ENCODE measurements at places on chromosomes 6 and 20.

GRCh38 chr20:37976887-37977286, 56.4 kb downstream of the TTI1 start:
- no peak for DNase-seq

DNA sequence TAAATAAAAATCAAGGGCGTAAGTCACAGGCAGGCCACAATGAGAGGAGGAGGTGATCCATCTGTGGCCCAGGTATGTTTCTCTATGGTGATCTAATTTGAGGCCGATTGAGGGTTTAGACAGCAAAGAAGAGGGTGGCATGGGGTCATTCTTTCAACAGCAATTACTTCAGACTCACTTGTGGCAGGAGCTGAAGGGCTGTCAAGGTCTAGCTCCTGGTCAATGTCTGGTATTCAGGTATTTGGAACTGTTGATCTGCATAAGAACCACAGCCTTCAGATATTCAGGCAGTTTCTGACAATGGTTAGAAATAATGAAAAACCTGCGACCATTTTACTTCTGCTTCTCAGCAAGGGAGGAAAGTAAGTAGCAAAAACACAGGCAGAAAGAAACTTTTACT, 259.6 kb downstream of the FOXC1 start:
- DNase-seq, result no peak

DNA sequence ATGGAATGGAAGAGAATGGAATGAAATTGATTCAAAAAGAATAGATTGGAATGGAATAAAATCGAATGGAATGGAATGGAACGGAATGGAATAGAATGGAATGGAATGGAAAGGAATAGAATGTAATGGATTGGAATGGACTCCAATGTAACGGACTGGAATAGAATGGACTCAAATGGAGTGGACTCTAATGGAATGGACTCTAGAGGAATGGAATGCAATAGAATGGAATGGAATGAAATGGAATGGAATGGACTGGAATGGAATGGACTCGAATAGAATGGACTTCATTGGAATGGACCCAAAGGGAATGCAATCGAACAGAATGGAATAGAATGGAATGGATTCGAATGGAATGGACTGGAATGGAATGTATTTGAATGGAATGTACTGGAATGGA, 19.7 kb upstream of the DEFB115 start:
- no peak for DNase-seq

DNA sequence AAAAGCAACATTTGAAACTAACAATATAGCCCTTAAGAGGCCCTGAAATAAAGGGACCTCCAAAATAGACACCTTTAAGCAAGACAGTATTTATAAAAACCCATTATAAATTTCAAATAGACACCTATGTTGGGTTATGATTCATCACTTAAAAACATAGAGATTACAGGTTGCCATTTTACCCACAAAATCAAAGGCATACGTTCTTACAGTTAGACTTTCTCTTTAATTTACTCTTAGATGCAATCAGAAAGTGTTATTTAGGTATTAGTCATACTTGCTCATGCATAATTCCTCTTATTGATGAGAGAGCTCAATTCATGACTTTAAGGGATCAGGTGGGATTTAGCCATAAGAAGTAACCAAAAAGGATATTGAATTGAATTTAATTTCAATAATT, 51.5 kb upstream of the TMEM200A start:
- DNase-seq, result no peak

GRCh38 chr6:31268369-31268765, 3.5 kb downstream of the HLA-C start:
- DNase-seq, result no peak

GRCh38 chr6:70538376-70538775, 28.4 kb upstream of the SDHAF4 start:
- DNase-seq, result no peak

DNA sequence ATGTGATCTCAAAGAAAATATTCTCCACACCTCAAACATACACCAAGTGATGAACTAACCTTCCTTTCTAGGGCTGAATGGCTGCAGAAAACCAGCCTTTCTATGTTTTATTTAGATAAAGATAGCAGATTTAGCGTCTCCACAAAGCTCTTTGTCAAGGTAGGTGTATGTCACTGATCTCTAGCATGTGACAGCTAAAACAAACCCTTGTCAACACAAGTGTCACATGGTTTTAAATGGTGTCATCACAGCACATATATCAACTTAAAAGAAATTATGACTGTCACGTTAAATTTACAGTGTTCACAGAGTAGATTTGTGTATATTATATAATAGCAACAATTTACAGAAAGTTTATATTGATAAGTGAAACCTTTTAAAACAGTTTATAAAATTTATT, 58.3 kb downstream of the TENT5A start:
- no peak for DNase-seq

- DNase-seq, result no peak
These were observed 4.4 kb upstream of the HLA-DMB start for GRCh38 chr6:32945108-32945760.

DNA sequence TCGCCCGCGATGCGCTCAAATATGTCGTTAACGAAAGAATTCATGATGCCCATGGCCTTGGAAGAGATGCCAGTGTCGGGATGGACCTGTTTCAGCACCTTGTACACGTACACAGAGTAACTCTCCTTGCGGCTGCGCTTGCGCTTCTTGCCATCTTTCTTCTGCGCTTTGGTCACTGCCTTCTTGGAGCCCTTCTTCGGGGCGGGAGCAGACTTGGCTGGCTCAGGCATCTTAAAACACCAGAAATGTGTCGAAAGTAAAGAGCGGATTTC, 36.4 kb downstream of the HFE start:
- DNase-seq, result no peak

- DNase-seq, result no peak
These were observed 5.8 kb downstream of the TTK start for GRCh38 chr6:80010288-80010687.

- no peak for DNase-seq
These were observed 19.2 kb downstream of the ASIP start for GRCh38 chr20:34260208-34260942.

DNA sequence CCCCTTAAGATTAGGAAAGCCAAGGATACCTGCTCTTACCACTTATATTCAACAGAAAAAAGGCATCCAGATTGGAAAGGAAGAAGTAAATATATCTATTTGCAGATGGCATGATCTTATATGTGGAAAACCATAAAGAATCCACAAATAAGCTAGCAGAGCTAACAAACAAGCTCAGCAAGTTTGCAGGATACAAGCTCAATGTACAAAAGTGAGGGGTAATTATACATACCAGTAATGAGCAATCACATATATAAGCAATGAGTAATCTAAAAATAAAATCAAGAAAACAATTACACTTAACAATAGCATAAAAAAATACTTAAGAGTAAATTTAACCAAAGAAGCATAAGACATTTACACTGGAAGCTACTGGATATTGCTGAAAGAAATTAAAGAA, 31.6 kb upstream of the HMGN3 start:
- no peak for DNase-seq

DNA sequence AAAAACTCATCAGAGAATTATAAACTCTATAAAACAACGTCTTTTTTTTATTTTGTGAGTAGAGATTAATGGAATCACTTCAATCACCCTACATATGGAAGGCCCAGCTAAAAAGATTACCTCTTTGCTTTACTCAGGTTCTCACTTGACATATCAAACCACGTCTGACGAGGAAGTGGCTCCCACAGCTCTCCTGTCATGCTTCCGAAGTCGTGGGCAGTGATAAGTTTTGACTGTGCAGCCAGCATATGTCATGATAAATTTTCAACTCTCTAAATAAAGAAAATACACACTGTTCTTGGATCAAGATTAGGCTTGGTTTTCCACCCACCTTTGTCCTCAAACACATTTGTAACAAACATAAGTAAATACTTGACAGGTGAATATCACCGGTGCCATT, 279.5 kb upstream of the RNF217 start:
- DNase-seq, result no peak

DNA sequence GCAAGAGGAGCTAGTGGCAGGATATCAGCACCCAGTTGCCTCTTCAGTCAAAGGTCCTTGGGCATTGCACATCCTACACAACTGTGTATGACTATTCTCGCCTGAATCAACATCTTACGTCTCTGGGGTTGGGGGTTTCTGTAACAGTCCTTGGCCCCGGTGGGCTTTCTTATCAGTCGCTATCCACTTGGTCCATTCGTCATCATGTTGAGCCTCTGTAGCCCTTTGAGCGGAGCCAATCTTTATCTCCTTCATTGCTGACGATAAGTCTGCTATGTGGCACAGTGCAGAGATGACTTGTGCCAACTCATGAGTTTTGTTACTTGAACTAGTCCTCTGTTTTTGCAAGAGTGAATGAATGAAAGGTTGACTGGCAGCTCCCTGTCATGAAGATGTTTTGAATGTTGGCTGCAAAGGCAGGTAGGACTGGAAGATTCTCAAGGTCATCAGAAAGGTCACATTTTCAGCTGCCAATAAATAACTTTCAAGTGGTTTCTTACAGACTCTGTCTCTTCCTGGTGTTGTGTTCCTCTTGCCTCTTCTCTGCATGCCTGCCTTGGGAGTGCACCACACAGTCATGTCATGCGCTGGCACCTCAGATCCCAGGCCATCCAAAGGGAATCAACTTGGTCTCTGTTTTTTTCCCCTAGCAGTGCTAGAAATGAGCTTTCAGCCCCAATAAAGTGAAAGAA, 238.9 kb downstream of the SLC24A3 start:
- DNase-seq, result no peak

GRCh38 chr6:156826290-156826955, 49.2 kb downstream of the ARID1B start:
- DNase-seq, result no peak

DNA sequence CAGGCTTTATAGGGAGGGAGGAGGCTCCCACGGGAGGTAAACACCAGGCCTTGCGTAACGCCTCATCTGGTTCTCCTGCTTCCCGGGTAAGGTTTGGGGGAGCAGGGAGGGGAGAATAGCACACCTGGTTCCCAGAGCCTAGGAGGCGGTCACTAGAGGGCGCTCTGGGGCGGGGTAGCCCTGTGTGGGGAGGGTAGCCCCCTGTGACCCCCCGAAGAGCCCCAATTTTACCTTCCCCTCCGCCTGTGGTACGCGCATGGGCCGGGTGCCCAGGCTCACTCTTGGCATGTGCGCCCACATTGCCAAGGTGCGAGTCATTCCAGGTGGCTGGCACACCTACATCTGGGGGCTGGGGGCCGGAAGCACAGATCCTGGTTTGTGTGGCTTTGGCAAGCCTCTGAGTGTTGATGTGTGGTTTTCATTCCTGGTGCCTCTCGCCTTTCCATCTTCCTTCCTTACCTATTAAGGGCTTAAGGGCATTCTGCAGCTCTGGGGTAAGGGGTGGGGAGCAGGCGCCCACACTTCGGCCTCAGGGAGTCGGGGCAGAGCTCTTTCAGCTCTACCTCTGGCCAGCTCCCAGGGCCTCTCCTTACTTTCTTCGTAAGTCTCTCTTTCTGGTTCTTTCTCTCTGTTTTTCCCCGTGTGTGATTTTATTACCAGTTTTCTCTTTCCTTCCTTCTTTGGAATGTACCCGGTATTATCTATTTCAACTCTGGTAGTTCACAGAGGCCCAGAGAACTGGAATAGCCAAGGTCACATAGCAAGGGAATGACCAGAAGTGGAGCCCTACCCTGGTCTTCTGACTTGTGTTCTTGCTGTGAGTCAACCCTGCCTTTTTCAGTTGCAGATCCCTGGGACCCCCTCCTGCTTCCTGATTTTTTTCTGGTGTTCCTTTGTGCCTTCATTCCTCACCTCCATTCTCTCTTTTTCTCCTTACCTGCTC, 492 bp upstream of the RNF39 start:
- DNase-seq, result no peak

GRCh38 chr6:106159531-106159940, 73.4 kb downstream of the PRDM1 start:
- DNase-seq, result peak; percentile 51

GRCh38 chr6:167590193-167590592, 236.5 kb upstream of the AFDN start:
- DNase-seq, result no peak

GRCh38 chr6:53918854-53919510, 124.2 kb downstream of the LRRC1 start:
- no peak for DNase-seq

- DNase-seq, result no peak
These were observed 22.8 kb upstream of the TTK start for GRCh38 chr6:79981652-79982051.

GRCh38 chr6:137827977-137828810, 38.9 kb upstream of the TNFAIP3 start:
- DNase-seq, result no peak

- peak; percentile 37 for DNase-seq
These were observed 3.7 kb downstream of the OGFR start for GRCh38 chr20:62808211-62808865.

DNA sequence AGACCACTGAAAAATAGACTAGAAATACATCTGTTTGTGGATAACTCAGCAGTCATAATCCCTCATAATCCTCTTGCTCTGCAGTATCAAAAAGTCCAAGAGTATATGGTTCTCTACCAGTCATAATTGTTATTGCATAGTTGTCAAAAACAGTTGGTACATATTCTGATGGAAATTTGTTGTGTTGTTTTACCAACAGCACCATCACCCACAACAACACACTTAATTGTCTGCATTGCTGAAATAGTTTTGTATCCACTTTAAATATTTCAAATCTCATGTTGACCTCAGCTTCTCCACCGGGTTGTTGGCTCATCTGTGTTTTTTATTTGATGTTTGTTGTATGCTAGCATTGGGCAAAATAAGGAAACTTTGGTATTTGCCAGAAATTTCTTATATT, 39.4 kb downstream of the ITCH start:
- DNase-seq, result no peak

DNA sequence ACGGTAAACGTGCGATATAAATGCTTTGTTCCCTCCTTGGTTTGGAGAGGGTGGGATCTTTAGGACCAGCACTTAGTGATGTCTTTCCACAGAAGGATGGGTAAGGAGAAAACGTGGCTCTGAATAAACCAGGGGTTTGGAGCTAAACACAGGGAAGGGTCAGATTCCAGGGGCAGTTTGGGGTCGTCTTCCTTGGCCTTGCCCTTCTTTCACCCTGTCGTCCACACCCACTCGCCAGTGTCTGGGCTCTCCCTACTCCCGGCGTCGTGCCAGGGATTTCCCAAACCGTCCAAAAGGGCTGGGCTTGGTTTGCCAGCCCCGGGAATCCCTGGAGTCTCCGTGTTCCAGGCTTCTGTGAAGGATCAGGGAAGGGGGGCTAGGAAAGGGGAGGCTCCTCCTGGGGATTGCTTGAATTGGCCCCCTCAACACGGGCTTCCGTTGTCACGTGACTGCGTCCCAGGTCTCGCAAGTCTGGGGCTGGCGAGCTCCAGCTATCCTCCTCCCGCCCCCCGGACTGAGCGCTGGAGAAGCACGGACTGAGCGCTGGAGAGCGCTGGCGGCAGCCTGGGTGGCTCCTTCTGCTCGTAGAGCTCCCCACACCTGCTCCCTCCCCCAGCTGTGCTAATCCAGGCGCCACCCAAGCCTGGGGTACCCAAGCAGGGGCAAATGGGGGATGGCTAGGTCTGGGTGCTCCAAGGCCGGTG, 9.4 kb upstream of the ARMC12 start:
- peak; percentile 42 for DNase-seq

GRCh38 chr20:50784464-50784863, 10.4 kb upstream of the BCAS4 start:
- no peak for DNase-seq

Data from foreskin melanocyte (primary cell).